ENCODE measurements at places on chromosomes 12 and 14.
A peak's percentile ranks its signal among the peaks of the same experiment; 100 is the strongest.

DNA sequence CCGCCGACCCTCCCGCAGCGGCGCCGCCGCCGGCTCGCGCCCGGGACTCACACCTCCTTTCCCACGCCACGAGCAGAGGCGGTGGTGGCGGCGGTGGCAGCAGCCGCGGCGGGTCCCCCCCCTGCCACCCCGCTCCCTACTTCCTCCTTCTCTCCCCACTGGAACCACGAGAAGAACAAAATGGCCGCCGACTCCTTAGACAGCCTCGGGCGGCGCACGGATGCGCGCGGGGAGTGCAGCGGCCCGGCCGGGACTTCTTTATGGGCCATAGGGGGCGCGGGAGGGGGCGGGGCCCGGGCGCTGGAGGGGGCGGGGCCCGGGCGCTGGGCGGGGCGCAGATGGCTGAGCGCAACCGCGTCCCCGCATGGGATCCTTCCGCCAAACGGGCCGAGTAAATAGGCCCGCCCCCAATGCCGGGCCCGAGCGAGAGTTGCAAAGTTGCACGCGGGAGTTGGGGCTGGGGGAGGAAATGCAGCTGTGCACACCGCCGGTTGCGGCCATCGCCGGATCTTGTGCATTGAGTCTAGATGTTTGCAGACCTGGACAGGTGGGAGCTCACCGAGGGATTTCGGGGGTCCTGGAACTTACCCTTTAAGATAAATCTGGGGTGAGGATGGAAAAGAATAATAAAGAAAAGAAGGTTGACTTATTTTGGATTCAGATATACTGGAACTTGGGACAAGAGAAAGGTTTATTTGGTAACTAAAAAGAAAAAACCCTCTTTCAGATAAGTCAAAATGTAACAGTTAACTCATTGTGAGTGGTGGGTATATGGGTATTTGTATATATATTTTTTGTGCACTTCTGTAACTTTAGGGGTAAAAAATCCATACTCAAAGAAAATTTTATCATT, at the start of gene PPP1CC:
PPP1CC (minus strand) TSS at position 174 of the 853 bp plus-strand sequence. CDS start 184 bp downstream, outside the sequence.
- peak; percentile 40 for DNase-seq

DNA sequence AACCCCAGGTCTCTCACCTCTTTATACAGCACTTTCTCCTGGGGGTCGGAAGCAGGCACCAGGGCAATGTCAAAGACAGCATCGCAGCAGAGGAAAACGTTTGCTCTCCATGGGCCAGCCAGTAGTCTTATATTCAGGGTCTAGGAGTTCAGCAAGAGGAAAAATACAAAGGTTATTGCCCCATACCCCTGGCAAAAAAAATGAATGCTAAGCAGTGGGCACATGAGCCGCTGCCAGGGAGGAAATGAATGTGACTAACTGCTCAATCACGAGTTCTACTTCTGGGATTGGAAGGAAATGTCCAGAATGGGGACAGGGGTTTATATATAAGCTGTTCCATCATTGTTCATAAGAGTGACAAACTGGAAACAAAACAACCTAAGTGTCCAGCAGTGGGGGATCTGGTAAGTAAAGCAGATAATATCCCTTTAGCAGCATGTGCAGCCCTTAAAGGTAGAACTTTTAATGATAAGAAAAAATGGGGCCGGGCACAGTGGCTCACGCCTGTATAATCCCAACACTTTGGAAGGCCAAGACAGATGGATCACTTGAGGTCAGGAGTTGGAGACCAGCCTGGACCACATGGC, 53.8 kb downstream of the PHETA1 start:
- no peak for DNase-seq

DNA sequence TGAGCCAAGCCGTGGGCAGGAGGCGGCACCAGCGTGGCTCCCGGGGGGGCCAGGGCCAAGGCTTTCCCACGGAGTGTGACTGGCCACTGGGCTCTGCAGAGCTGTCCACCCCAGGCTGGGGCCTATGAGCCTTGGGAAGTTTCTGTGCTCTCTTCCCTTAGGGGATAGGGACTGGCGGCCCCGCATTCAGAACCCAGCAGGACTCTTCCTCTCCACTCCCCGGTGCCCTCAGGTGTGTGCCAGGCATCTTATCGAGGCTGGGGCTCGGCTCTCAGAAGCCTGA, 17.8 kb upstream of the EIF2B2 start:
- no peak for DNase-seq

DNA sequence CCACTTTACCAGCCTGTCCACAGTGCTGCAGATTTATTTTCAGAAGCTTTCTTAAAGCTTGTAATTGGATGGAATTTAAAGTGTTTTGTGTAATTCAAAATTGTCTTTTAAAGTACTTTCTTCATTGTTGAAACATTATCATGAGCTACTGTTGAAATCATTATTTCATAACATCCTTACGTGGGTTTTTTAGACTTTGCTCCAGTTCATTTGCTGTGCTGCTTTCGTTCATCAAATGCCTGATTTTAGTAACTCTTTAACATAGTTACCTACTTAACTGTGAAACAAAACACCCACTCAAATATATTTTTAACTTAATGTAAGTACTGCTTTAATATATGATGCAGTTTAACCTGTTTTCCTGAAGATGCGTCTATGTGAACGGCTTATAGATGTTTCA, 47.5 kb downstream of the PIWIL1 start:
- no peak for DNase-seq

DNA sequence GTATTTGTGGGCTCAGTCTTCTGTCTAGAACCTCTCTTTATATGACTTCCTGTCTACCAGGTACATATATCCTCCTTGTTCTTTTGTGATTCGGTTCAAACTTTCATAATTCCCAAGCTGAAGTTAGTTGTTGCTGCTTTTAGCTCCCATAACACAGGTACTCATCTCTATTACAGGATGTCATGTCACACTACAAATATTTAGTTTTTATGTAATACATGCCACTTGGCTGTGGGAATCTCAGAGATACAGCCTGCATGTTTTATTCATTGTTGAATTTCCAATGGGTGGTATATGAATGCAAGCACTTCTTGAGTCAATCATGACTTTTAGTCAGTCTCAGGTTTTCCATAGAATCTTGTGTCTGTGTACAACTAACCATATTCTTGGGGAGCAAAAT, 122.7 kb downstream of the SINHCAF start:
- DNase-seq, result no peak

GRCh38 chr12:49038291-49038955, 19.8 kb upstream of the PRKAG1 start:
- DNase-seq, result no peak

DNA sequence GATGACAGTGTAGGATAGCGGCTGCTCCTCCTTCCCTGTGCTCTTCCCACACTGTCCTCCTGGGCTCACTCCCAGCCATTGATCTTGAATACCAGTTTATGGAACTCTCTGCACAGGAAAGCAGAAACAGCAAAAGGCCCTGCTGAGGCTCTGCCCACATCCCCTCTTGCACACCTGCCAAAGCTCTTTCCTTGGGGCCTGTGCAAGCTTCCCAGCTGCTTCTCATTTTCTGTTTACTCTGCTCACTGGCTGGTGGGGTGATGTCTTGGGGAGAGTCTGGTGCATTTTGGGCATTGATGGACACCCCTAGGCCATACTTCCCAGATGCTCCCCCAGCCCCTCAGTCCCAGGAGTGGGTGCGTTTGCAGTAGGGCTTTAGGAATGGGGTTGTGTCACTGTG, 361.8 kb downstream of the TMEM121 start:
- no peak for DNase-seq

- no peak for DNase-seq
These were observed 40.2 kb downstream of the ETV6 start for GRCh38 chr12:11689591-11690186.

DNA sequence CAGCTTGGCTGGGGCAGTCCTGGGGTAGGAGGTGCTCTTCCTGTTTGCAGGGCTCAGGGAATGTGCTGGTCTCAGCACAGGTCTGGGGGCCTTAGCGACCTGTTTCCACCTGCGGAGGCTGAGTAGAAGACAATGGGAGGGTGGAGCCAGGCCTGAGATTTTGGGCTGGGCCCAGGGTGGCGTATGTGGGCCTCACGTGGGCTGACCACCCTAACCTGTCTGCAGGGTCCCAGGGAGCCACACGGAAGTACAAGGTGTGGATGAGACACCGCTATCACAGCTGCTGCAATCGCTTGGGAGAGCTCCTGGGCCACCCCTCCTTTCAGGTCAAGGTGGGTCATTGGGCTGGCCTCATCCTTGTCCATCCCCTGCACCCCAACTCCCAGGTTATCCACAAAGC, 1.1 kb downstream of the NOC4L start:
- DNase-seq, result no peak

DNA sequence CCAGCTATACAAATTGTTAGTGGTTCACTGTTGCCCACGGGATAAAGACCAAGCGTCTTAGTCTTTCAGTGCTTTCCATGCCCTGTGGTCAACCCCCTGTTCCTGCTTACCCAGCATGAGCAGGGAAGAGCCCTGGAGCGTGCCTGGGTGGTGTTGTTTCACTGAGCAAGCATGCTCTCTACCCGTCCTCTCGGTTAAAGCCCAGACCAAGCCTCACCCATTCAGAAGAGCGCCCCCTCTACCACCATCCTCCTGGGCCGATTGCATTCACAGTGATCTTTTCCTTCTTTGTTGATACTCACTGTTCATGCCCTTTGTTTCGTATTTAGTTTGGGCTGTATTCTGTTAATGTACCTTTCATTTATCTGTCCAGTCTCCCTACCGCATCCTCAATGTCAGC, 25.1 kb downstream of the DYRK4 start:
- DNase-seq, result no peak

- DNase-seq, result no peak
These were observed 88.7 kb downstream of the RIC8B start for GRCh38 chr12:106863189-106863588.

DNA sequence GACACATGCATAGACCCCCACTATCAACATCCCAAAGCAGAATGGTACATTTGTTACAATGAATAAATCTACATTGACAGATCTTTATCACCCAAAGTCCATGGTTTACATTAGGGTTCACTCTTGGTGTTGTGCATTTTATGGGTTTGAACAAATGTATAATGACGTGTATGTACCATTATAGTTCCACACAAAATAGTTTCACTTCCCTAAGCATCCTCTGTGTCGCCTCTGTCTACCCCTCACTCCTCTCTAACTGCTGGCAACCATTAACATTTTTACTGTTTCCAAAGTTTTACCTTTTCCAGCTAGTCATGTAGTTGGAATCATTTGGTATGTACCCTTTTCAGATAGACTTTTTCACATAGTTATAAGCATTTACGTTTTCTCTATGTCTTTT, 69.5 kb upstream of the LMO3 start:
- no peak for DNase-seq

DNA sequence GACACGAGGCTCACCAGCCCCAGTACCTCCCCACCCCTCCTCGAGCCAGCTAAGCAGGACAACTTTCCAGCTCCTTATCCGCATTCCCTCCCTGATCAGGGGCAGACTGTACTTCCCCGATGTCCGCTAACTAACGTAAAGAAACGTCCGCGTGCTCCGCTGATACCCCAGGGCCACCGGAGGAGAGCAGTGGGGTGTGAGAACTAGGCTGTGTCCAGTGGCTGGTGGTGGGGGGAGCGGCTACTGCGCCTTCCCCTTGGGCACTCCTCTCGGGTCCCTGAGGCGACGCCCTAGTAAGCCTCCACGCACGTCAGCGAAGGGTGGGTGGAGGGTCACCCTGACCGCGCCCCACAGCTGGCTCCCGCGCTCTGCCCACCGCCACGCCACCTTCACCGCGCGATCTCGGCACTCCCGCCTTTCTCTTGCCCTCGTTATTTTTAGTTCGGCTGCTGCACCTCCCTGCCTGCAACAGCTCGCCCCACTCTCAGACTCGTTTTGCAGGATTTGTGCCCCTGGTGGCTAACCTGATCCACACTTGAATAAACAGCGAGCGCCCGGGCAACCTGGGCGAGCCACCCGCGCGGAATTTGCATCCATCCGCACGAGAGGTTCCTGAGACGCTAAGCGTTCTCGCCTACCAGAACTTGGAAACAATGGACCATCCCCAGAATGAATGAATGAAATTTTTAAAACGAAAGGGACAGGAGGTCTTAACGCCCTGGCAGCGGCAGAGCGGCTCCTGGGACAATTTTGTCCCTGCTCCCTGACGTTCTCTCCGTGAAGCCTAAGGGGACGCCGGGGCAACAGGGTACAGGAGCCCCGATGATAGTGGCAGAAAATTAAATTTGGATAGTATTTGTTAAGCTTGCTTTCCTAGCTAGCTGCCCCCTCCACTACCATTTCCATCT, 6.9 kb upstream of the BMP4 start:
- no peak for DNase-seq

DNA sequence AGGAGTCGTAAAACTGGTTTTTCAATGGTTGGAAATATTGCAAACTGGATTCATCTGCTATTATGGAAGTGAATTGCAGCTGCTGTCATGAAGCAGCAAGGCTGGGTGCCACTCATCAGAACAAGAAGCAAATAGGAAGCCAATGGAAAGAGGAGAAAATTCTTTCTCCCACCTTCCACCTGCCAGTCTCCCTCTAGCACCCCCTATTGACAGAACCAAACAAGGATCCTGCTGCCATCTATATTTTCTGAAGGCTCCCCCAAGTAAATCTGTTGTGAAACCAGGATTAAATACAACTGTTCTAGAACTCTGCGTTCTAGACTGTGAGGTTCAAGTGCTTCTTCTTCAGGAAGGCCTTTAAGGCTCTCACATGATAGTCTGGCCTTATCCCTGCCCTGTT, 286.6 kb downstream of the AACS start:
- DNase-seq, result no peak

DNA sequence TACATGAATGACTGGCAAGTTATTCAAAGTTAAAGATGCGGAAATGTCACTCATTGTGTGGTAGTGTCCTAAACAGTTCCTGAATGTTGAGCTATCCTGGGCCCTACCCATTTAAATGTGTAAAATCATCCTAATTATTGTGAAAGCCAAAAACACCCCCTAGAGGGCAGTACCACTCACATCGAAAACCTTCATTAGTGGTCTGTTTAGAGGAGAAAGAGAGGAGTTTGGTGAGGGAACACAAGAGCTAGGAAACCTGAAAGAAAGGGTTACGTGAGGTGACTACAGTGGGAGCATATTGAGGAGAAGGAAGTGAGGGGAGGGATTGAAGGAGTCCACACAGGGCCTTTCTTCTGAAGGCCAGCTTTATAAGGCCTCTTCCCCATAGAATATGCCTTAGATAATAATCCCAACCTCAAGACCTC, 2.5 kb upstream of the TEP1 start:
- no peak for DNase-seq

- DNase-seq, result no peak
These were observed 12.5 kb upstream of the STRN3 start for GRCh38 chr14:31038521-31039166.

DNA sequence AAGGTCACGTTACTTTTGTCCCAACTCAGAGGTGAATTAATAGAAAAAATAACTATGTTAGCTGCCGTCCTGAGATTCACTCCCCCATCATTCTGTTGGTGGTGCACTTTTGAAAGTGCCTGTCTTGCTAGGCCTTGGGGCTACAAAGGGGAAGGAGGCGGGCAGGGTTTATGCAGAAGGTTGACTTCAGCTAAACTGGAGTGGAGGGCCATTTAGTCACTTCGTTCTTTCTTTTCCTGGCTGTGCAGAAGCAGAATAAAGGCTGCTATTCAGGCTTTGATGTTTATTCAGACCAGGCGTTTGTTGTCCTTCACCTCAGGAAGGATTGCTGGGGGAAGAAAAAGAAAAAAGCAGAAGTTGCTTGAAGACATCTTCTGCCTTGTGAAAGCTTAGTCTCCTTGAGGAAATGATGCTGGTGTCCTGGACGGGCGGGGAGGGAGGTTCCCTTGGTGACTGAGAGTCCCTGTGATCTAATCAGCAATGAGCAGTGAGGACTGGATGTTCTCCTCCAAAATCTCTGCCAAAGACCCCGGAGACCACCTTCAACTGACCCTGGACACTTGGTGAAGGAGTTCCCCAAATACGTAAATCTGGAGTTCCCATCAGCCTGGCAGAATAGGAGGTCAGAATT, 4.0 kb downstream of the GLT1D1 start:
- DNase-seq, result no peak

- DNase-seq, result no peak
These were observed 8.4 kb upstream of the NR4A1 start for GRCh38 chr12:52042706-52043385.
